SHP77 treated with DMSO at 0.1 percent for 48 hours (cell line): ENCODE measurements at places on chromosomes 11 and 22.
A peak's percentile ranks its signal among the peaks of the same experiment; 100 is the strongest.

- no peak for DNase-seq
Observed at GRCh38 chr11:35419184-35419829, at the start of gene SLC1A2. Gene SLC1A2, minus strand, starts transcription at chr11:35419558. Its CDS starts 592 bp downstream, at chr11:35418966.

DNA sequence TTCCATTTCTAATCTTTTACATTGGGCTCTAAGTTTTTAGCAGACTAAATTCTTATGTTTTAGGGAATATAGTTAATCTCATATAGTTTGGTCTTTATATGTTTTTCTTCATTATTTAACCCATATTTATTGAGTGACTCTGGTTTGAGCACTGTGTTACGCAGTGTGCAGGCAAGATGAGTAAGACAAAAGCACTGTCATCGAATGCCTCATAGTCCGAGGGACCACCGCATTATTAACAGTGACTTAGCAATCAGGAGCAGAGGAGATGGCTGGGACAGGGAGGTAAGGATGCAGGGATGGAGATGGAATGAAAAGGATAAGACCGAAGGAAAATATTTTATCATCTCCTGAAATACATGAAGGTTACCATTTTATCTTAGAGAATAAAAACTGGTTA lies 65.2 kb upstream of the CTSC start:
- no peak for DNase-seq

DNA sequence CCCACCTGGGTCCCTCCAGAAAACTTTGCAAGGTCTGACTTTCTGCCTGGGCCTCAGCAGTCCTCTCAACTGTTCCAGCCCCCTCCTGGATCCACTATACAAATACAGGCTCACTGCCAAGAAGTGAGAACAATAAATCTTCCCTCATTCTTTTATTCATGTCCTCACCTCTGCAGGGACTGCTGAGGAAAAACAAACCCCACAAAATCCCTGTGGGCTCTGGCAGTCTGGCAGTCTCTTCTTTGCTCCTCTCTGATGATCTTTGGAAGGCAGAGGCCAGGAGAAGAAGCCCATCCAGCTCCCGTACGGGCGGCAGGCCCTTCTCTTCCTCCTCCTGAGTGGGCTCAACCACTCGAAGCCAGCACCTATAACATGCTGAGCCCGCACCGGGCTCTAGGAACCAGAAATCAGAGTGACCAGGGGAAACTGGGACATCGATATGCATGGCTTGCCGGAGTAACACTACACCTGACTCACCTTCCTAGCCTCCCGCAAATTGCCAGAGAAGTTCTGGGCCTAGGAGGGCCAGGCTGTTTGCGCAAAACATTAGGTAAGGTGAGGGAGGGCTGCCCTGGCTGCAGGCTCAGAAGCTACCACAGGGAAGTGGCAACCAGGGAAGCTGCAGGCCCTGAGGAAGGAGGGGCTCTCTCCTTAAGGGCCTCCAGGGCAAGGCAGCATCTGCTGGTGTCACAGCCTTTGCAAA lies 24.2 kb downstream of the TMPRSS5 start:
- no peak for DNase-seq

- DNase-seq = no peak
Observed at GRCh38 chr22:46635756-46636155, 15.6 kb downstream of the GRAMD4 start.

DNA sequence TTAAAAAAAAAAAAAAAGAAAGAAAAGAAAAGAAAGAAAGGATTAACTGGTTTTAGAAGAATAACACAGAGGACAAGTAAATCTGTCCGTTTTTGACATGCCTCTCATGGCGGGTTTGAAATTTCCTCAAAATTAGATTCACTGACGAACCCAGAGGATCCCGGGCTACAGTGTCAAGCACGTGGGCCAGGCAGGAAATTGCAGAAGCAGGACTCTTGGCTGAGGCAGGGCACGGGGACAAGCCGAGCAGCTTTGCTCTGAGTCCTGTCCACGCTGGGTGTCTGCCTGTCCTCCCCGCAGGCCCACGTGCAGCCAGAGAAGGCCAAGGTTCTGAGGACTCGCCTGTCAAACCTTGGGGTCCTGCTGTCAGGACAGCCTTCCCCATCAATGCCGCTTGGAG lies 24.7 kb downstream of the GAL start:
- no peak for DNase-seq

GRCh38 chr11:105220121-105220520 lies 80.6 kb upstream of the CARD18 start:
- DNase-seq = no peak

- no peak for DNase-seq
Observed at GRCh38 chr22:38129856-38130255, 19.4 kb upstream of the BAIAP2L2 start.

DNA sequence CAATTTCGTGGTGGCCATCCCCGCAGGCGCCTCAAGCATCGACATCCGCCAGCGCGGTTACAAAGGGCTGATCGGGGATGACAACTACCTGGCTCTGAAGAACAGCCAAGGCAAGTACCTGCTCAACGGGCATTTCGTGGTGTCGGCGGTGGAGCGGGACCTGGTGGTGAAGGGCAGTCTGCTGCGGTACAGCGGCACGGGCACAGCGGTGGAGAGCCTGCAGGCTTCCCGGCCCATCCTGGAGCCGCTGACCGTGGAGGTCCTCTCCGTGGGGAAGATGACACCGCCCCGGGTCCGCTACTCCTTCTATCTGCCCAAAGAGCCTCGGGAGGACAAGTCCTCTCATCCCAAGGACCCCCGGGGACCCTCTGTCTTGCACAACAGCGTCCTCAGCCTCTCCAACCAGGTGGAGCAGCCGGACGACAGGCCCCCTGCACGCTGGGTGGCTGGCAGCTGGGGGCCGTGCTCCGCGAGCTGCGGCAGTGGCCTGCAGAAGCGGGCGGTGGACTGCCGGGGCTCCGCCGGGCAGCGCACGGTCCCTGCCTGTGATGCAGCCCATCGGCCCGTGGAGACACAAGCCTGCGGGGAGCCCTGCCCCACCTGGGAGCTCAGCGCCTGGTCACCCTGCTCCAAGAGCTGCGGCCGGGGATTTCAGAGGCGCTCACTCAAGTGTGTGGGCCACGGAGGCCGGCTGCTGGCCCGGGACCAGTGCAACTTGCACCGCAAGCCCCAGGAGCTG lies 24.8 kb downstream of the ADAMTS15 start:
- DNase-seq = no peak

DNA sequence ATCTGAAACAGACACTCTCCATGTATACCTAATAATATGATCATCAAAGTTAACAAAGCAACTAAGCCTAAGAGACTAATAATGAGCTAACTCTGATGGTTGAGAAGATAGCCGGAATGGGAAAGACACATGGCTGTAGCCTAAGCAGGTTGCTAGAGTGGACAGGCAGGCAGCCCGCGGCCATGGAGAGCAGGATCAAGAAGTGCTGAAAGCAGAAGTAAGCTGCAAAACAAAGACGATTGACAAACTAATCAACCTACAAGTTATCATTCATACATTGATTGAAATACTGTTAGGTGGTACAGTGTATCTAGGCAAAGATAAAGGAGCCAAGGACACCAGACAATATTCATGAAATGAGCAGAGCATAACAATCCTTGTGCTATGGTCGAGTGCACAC lies 29.3 kb downstream of the SLN start:
- DNase-seq = no peak

DNA sequence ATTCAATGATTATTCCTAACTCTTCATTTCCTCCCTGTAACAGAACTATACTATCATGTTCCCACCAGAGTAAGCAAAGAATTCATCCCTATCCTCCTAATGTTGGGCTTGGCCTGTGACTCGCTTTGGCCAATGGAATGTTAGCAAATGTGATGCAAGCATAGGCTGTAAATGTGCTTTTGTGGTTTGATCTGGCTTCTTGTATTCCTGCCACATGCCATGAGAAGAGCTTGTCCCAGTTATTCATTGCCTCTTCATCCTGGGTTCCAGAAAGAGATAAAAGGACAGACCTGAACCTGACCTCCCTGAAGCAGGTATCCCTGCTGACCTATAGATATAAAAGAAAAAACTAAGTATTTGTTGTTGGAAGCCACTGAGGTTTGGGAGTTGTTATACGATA lies 51.0 kb downstream of the SYTL2 start:
- no peak for DNase-seq

DNA sequence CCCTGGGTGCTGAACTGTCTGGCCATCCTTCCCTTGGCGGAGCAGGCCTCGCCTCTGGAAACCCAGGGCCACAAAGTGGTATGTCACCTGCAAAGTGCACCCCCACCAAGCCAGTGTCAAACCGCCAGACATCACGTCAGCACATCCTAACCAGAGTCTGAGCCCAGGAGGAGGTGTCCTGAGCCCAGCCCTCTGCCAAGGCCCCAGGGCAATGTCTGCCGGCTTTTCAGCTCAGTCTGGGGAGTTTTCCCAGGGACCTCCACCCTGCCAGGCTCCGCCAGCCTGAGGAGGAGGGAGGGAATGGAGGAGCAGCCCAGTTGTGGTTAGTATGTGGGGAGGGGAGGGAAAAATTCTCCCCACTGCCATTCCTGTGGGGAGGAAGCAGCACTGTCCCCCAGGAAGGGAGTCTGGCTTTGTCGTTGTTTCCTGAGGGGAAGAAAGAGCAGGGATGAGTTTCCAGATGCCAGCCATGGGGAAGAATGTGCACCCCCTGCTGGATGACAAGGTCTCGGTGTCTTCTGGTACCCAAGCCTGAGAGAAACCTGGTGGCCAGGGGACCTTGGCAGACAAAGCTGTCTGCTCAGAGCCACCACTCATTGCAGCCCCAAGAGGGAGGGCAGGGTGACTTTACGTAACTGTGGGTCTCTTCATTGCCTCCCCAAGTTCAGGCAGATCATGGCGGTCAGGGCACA lies 81.4 kb upstream of the CD82 start:
- DNase-seq = no peak

GRCh38 chr11:116986521-116987105 lies 111.6 kb downstream of the SIK3 start:
- DNase-seq = no peak

- no peak for DNase-seq
Observed at GRCh38 chr11:13311570-13311969, 34.0 kb downstream of the BMAL1 start.

DNA sequence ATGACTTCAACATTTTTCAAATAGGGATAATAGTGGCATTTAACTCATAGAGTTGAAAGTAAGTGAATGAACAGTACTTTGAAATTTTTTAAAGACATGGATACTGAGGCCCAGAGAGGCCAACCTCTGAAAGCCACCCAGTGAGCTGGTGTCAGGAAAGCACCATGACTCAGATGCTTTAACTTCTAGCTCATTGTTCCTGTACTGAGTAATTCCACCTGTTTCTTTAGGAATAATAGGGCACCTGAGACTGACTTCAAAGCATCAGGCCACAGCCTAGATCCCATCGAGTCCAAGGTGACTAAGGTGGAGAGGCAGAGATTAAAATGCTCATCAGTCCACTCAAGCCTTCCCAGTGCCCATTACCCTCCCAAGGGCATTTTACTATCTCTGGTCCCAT lies 491.8 kb upstream of the TENM4 start:
- no peak for DNase-seq

GRCh38 chr11:32704775-32705174 lies 89.7 kb downstream of the CCDC73 start:
- no peak for DNase-seq

- DNase-seq = no peak
Observed at GRCh38 chr22:31628969-31629708, 32.9 kb downstream of the PISD start.

- DNase-seq = no peak
Observed at GRCh38 chr22:20859615-20860014, 808 bp downstream of the SNAP29 start.

- DNase-seq = peak; percentile 23
Observed at GRCh38 chr11:40130427-40130826, 1329.0 kb downstream of the LRRC4C start.

- no peak for DNase-seq
Observed at GRCh38 chr22:40443732-40444131, 73.3 kb downstream of the SGSM3 start.

GRCh38 chr11:111733016-111733415 lies 33.2 kb downstream of the PPP2R1B start:
- no peak for DNase-seq

- no peak for DNase-seq
Observed at GRCh38 chr11:10858439-10859325, 829 bp upstream of the ZBED5 start.
